H9 (cell line): ENCODE measurements at places on chromosomes 6 and 20. TPM values are rescaled to one million over a fixed set of nuclear protein-coding genes. Genes with fewer than 3 reads are reported as not detected.

DNA sequence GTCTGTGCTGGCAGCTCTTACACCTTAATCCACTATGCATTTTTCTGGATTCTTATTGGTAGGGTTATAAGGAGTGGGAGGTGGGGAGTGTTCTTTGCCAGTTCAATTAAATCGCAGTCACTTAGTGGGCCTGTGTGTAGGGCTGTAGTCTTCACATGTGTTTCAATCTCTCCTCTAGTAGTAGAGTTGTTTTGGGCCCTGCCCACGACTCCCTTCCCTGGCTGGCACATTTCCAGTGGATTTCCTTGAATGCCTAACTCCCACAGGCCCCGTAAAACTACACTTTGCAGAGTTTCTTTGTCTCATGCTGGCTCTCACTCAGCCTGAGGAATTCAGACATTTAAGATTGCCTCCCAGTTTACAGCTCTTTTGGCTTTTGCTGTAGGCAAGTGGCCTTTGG, 414.0 kb upstream of the OPRM1 start:
- DNase-seq = no peak
- no peaks in the 10 kb centered on the region for H3K27me3 ChIP-seq
- H3K4me1 ChIP-seq = no peaks in the 10 kb centered on the region
- no peaks in the 10 kb centered on the region for H3K36me3 ChIP-seq
- no peak overlapping the region for H3K4me3 ChIP-seq
- no peak overlapping the region for H3K27ac ChIP-seq

DNA sequence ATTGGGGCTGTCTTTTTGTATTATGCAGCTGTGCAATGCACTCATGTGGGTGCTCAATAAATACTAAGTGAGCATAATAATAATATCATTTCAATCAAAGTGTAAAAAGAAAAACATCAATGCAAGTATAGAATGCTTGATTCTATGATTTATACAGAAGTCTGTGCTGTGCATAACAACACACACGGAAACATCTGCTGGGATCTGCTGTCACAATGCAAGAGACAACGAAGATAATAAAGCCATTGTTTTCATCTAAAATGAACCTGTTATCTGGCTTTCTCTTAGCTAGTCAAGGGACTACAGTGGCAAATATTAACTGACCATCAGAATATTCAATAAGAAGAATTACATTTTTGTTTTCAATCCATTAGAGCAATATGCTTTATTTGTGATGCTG, 1156.9 kb upstream of the MAP3K7 start:
- H3K4me3 ChIP-seq = no peak overlapping the region
- H3K36me3 ChIP-seq = no peaks in the 10 kb centered on the region
- DNase-seq = no peak
- no peak overlapping the region for H3K27ac ChIP-seq
- H3K27me3 ChIP-seq = no peaks in the 10 kb centered on the region

DNA sequence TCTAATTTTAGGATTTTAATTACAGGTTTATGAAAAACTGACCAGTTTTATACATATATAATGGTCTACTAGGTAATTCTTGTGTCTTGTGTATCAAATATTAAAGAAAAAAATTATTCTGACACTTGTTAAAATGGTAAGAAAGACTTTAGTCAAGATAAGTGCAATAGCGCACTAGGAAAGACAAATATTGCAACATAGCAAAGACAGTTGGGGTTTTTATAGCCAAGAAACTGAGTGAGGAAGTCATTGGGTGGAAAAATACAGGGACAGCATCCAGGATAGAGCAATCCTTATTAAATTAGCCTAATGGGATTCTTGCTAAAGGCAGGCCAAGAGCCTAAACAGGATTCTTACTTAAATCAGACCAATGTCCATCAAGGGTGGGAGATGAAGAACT, 71.1 kb downstream of the ROS1 start:
- no peak for DNase-seq
- H3K27me3 ChIP-seq = no peaks in the 10 kb centered on the region
- H3K4me3 ChIP-seq = no peak overlapping the region
- no peaks in the 10 kb centered on the region for H3K36me3 ChIP-seq
- H3K4me1 ChIP-seq = no peaks in the 10 kb centered on the region

DNA sequence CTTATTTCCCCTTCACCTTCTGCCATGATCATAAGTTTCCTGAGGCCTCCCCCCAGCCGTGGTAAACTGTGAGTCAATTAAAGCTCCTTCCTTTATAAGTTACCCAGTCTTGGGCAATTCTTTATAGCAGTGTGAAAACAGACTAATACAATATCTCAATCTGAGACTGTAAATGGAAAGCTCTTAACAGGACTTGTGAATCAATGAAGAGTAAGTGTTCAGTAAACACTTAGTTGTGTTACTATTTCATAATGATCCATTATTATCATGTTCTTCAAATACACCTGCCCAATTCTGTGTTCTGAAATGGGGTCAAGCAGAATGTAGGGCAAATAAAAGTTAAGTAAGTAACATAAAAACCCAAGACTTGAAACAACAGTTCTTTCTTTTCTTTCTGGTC, 266.2 kb downstream of the TENT5A start:
- H3K27ac ChIP-seq = no peak overlapping the region
- H3K27me3 ChIP-seq = no peaks in the 10 kb centered on the region
- H3K36me3 ChIP-seq = no peaks in the 10 kb centered on the region
- H3K4me3 ChIP-seq = no peak overlapping the region

- H3K4me1 ChIP-seq = peaks cover 32% of the 10 kb centered on the region; the same call in 1 of the 2 replicates
- no peaks in the 10 kb centered on the region for H3K27me3 ChIP-seq
- peak; percentile 96 for DNase-seq
- H3K4me3 ChIP-seq = peak overlapping the region; percentile 52
Observed at GRCh38 chr20:61436667-61437279, 184.7 kb downstream of the CDH4 start.

The PNLDC1 gene
- not detected in 2 replicates for total RNA-seq
